ENCODE measurements at places on chromosomes 13 and 19.

GRCh38 chr13:42495751-42496150 is 78.2 kb upstream of the TNFSF11 start:
- no peak for DNase-seq

DNA sequence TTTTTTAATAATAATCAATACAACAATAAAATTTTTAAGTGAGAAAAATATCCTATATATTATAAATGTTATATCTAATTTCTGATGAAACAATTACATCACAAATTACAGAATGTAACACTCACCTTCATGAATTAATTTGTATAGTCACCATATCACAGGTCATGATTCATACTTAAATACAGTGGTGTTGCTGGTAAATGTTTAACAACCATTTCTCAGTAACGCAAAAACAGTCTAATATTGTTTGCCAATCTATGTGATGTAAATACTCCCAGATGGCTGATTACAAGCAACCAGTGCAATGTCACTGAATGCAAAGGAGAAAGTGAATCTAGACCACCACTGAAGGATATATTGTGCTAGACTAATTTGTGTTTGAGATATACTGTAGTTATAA is 97.5 kb downstream of the DIAPH3 start:
- DNase-seq = no peak

- DNase-seq = no peak
Measured at GRCh38 chr19:19064811-19065745, 1.3 kb downstream of the SLC25A42 start.

- DNase-seq = no peak
Measured at GRCh38 chr13:92670096-92670495, 556.5 kb upstream of the GPC6 start.

GRCh38 chr13:53788286-53788685 is 759.7 kb downstream of the OLFM4 start:
- DNase-seq = no peak

DNA sequence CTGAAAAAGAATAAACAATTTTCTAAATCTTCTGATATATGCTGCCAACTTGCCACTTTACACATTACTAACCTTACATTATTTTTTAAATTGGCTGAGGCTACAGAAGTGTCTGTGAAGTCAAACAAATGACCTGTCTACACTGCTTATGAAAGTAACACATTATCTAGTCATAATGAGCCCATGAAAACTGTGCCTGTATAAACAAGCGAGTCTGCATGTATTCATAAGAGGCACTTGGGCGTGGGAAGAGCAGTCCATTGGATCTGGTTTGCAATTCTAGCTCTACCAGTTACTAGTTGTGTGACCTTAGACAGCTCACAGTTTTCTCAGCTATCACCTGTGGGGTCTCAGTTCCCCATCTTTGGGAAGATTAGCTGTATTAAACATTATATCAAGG is 3.1 kb downstream of the VPS36 start:
- DNase-seq = no peak

- no peak for DNase-seq
Measured at GRCh38 chr19:37896180-37896579, 10.2 kb downstream of the WDR87 start.

GRCh38 chr19:4012092-4012974 is 4.8 kb downstream of the PIAS4 start:
- no peak for DNase-seq

- no peak for DNase-seq
Measured at GRCh38 chr13:66634384-66634783, 595.8 kb downstream of the PCDH9 start.

DNA sequence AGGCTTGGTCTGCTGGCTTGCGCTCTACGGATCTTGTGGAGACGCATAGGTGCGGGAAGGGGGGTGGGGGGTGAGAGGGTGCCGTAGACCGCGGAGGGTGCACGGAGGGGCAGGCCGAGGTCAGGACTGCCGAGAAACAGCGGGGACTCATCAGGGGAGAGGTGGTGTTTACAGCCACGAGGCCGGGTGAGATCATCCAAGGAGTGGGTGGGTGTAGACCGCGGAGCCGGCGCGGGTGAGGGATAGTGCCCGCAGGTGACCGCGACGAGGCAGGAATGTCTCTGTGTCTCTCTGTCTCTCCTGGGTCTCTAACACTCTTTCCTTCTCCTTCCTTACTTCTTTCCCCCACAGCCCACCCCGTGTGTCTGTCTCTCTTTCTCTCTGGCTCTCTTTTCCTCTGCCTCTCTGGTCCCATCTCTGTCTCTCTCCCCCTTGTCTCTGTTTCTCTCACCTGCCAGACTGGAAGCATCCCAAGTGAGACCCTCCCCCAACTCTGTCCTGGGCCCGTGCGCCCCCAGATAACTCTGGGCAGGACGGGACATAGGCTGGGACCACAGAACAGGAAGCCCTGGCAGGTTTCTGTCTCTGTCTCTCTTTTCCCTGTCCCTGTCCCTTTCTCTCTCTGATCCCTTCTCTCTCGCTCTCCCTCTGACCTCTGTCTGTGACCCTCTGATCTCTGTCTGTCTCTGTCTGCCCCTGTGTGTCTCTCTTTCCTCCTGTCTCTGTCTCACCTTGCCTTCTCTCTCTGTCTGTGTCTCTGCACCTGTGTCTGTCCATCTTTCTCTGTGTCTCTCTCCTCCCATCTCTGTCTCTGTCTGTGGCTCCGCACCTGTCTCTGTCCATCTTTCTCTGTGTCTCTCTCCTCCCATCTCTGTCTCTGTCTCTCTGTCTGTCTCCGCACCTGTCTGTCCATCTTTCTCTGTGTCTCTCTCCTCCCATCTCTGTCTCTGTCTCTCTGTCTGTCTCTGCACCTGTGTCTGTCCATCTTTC is 1.8 kb upstream of the KLK4 start:
- DNase-seq = no peak
